ENCODE measurements at places on chromosomes 5 and 9. TPM values are rescaled to one million over a fixed set of nuclear protein-coding genes. Genes with fewer than 3 reads are reported as not detected.

The ZNF608 gene
- polyA plus RNA-seq, result 4.1 TPM

The PROB1 gene
- polyA plus RNA-seq, result 0.41 TPM

The ARID3C gene
- not detected for polyA plus RNA-seq

The NEUROG1 gene
- 0.02 TPM for polyA plus RNA-seq

The PCDHGB3 gene
- polyA plus RNA-seq, result 0.13 TPM

The SMIM33 gene
- polyA plus RNA-seq, result 0.02 TPM

The SLC36A3 gene
- polyA plus RNA-seq, result not detected

The IFNB1 gene
- not detected for polyA plus RNA-seq

The LYSMD3 gene
- polyA plus RNA-seq, result 4.9 TPM

The GFRA3 gene
- polyA plus RNA-seq, result 0.14 TPM

The SOHLH1 gene
- polyA plus RNA-seq, result not detected

The SNCAIP gene
- 1.2 TPM for polyA plus RNA-seq

The CDK7 gene
- 52.5 TPM for polyA plus RNA-seq

The GRM6 gene
- not detected for polyA plus RNA-seq

The BARHL1 gene
- not detected for polyA plus RNA-seq

The SPINK13 gene
- not detected for polyA plus RNA-seq

The GLRA1 gene
- polyA plus RNA-seq, result not detected

The FOXD4L3 gene
- not detected for polyA plus RNA-seq

The CANX gene
- 87.5 TPM for polyA plus RNA-seq

The ITK gene
- 0.84 TPM for polyA plus RNA-seq

The SHOC1 gene
- polyA plus RNA-seq, result 0.18 TPM

The C9orf153 gene
- polyA plus RNA-seq, result 0.02 TPM

The OR1J2 gene
- polyA plus RNA-seq, result 0.04 TPM

The ADRB2 gene
- 2.8 TPM for polyA plus RNA-seq

The CCDC152 gene
- 0.16 TPM for polyA plus RNA-seq

The NEURL1B gene
- polyA plus RNA-seq, result 8.6 TPM

The HOMER1 gene
- 1.7 TPM for polyA plus RNA-seq

The TTLL11 gene
- polyA plus RNA-seq, result 4.5 TPM

The SPATA31D1 gene
- polyA plus RNA-seq, result not detected

The TAS2R1 gene
- polyA plus RNA-seq, result not detected
